ENCODE measurements at places on chromosomes 11 and 22.
A peak's percentile ranks its signal among the peaks of the same experiment; 100 is the strongest.

- DNase-seq, result no peak
Measured at GRCh38 chr11:33940538-33940815, 48.6 kb upstream of the LMO2 start.

- DNase-seq, result no peak
Measured at GRCh38 chr11:83778596-83778995, 492.4 kb upstream of the CCDC90B start.

GRCh38 chr11:64251016-64251752 lies at the start of gene PLCB3:
TSS of gene PLCB3 (plus strand) at chr11:64251530. CDS start at chr11:64251650, 120 bp downstream.
- no peak for DNase-seq

- DNase-seq, result no peak
Measured at GRCh38 chr11:70581991-70582885, 183.9 kb downstream of the CTTN start.

DNA sequence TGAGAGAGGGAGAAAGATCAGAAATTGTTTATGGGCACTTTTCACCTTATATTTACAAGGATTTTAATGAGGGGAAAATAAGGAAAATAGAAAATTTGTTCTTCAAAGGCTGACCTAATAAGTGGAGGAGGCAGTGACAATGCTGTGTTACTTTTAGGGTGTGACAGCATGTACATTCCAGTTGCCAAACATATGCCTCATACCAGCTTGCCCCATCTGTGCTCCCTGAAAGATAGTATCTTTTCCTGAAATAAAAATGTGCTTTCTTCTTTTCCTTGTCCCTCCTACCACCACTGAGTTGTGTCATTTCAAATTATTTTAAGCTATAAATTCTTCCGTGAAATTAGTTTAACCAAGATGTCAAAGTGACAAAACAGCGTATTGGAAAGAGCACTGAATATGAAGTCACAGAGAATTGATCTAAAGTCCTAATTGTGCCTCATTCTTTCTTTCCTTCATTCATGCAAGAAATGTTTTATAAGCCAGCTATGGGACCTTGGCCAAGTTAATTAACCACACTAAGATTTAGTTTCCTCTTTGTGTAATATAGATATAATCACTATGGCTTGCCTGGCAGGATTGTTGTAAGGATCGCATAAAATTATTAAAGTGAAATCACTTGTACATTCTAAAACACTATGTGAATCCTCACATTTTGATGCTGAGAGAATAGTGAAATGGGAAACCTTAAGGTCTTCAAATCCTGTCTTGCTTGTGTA lies 1307.5 kb upstream of the TENM4 start:
- DNase-seq, result no peak

DNA sequence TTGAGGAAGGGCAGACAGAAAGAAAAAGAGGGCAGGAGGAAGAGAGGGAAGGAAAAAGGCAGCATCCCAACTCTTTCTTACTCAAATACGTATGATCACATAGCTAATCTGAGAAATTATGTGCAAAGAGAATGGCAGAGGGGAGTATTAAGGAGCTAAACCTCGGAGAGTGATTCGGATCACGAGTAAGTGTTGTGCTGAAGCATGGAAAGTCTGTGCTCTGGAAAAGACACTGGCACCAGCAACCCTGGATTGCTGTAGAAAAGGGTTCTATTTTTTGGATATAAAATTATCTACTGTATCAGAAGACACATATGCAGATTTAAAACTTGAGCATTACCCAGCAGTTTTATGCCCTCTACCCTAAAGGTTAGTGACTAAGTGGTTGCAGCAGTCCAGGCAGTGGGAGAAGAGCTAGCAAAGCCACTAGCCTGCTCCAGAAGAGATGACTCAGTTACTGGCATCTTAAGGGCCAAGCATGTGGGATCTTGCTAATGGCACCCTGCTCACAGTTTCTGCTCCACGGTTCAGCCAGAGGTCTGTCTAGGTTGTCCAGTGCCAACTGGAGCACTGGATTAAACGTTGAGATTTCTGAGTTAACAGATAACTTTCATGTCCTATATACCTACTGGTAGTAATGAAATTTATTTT lies 151.7 kb downstream of the SWAP70 start:
- peak; percentile 93 for DNase-seq

DNA sequence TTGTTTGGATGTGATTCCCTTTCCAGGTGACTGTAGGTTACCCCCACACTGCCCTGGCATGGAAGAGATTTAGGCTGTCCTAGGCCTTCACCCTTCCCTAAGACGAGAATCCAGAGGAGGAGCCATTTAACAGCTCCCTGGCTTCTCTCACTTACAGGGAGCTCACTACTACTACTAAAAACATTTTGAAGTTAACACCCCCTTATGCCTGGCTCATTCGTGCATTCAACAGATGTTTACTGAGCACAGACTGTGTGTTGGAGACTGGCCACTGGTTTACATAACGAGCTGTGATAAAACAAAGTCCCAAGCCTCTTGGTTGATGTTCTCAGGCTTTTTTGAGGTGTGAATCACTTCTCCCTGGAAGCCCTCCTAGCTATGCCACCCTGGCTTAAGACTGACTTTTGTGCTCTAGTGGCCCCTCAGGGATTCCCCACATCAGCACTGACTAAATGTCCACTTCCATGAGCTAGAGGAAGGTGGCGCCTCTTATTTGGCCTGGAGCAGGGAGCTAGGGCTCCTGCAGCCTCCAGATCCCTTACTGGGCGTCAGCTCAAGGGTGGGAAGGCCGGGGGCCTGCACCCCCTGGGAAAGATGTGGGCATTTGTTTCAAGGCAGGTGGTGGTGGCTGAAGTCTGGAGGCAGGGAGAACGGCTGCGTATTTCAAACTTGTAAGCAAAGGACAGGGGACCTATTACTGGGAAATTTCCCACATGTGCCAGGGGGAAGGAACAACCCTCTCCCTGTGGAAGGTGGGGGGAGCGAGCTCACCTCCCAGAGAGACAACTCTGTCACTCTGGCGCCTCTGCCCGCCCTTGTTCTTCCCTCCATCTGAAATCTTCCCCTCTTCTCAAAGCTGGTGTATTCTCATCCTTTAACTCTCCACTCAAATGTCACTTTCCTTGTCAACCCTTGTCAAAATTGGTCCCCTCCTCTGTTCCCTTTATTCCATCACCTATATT lies 19.4 kb upstream of the MALAT1 start:
- DNase-seq, result peak; percentile 98
